NCI-H2171 treated with DMSO at 0.1 percent for 48 hours (cell line): ENCODE measurements at places on chromosomes 7 and 10.

GRCh38 chr7:28672397-28672797 lies 260.1 kb downstream of the CREB5 start:
- no peak for DNase-seq

- no peak for DNase-seq
Observed at GRCh38 chr10:11073410-11073809, 55.7 kb downstream of the CELF2 start.

DNA sequence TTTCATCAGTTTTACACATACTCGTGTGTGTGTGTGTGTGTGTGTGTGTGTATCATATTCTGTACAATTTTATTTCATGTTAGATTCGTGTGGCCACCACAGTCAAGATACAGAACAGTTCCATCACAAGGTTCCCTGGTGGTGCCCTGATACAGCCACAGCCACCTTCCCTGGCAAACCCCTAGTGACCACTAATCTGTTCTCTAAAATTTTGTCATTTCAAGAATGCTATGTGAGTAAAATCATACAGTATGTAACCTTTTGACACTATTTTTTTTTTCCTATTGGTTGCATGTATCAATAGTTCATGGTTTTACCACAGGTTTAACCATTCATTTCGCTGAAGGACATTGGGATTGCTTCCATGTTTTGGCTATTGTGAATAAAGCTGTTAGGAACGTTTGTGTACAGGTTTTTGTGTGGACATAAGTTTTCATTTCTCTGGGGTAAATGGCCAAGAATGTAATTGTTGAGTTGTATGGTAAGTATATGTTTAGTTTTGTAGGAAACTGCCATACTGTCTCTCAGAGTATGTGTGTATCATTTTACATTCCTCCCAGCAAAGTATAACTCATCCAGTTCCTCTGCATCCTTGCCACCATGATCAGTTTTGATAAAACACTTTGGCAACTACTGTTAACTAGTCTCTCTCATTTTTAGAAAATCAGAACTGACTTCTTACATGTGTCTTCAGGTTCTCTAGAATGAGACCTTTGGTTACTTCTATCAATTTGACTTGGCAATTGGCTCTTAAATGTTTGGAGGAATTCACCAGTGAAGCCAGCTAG lies 20.6 kb downstream of the KLHDC10 start:
- DNase-seq = no peak

DNA sequence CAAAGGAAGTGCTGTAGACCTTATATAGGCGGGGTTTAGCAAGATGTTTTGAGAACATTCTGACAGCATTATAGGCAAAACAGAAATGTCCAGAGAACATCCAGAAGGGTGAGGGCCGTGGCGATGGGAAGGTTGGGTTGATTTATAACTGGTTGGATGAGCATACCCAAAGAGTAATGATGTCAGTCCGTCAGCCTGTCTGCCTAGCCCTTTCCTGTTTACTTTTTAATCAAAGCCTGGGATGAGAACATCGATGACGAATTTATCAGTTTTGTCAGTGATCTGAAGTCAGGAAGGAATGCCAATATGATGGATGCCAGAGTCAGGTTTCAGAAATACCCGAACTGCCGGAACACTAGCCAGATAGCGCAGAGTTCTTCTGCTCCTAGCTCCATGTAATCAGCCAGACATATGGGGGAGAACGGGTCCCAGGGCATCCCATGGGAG lies 33.8 kb upstream of the TRIM8 start:
- DNase-seq = no peak

DNA sequence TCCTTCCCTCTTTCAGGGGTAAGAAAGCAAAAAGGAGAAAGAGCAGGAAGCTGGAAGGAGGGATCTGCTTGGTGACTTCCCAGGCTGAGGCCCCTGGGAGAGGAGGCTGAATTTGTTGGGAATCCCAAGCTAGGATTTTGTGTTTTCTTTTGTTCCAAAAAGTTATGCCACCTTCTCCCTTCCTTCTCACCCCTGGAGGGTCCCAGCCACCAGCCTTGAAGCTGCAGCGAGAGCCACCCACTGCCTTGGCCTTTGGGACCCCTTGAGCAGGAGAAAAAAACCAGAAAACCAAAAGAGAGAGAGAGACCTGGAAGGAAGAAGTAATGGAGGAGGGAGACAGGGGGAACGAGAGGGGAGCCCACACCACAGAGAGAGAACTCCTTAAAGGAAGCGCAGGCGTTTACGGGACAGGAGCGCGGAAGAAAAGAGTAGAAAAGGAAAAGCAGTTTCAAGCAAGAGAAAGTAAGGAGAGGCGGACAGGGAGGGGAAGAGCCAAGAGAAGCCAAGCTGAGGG lies 7.2 kb downstream of the VAX1 start:
- no peak for DNase-seq

DNA sequence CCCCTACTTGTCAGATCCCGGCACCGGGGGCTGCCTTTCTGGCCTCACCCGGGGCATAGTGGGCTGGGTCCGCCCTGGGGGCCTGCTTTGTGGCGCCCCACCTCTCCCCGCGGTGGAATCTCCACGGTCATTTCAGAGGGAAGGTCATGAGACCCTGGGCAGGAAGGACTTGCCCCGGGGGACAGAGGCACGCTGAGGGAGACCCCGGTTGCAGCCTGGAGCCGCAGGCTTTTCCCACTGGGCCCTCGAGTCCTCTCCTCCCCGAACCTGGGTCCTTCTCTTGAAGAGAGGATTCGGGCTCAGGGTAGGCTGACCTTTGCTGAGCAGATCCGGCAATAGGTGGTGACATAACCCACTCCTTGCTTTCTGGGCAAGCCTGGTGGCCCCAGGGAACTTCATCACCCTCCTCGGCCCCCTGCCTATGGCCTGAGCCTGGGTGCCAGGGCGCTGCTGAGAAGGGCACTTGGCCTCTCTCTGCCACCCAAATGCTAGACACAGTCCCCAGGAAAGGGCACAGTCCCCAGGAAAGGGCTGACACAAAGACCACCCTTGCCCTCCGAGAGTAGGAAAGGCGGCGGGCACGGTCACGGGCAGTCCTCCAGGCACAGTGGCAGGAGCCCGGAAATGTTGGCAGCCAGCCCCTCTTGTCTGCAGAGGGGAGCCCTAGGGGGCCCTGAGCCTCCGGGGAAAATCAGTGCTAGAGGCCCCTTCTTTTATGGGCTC lies 36.2 kb downstream of the FKBP6 start:
- DNase-seq = no peak

GRCh38 chr10:51007781-51008180 lies 66.5 kb upstream of the PRKG1 start:
- no peak for DNase-seq

GRCh38 chr7:143485500-143485899 lies 7.8 kb downstream of the TAS2R41 start:
- DNase-seq = no peak

GRCh38 chr10:132592790-132593383 lies 55.3 kb downstream of the INPP5A start:
- DNase-seq = no peak

GRCh38 chr7:159143780-159144757 lies 598 bp downstream of the VIPR2 start:
- no peak for DNase-seq

DNA sequence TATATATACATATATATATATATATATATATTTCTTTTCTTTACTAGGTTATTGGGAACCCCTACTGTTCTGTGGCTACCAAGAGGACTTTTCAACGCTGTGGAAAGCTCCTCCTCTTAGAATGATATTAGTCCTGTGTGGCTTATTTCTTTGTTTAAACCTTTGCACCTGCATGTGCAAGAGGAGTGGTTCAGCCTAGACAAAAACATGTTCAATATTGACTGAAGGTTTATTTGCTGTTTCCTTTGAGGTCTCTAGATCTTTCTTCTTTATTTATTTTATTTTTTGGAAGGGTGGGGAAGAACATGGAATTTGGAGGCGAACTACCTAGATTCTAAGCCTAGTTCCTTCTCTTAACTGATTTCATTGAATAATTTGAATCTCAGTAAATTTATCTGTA lies 118.1 kb downstream of the GNAT3 start:
- DNase-seq = no peak

GRCh38 chr7:49434846-49435245 lies 338.6 kb upstream of the VWC2 start:
- DNase-seq = no peak

- no peak for DNase-seq
Observed at GRCh38 chr7:5452937-5453540, 29.4 kb upstream of the TNRC18 start.

DNA sequence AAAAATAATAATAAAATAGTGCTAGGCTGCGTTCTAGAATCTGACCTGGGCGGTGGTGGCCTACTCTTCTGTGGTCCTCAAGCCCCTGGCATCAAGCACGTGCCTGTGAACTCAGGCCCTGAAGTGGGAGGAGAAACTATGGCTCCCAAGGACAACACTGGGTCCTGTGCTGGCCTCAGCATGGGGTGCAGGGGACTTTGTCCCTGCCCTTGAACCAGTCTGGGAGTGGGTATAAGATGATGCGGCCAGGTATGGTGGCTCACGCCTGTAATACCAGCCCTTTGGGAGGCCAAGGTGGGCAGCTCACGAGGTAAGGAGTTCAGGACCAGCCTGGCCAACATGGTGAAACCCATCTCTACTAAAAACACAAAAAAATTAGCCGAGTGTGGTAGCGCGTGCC lies 5.5 kb downstream of the ZP3 start:
- no peak for DNase-seq
